ENCODE measurements at places on chromosomes 2 and 18. TPM values are rescaled to one million over a fixed set of nuclear protein-coding genes. Genes with fewer than 3 reads are reported as not detected.

LTBP1 gene
- total RNA-seq: 18.7 TPM

RGPD3 gene
- total RNA-seq: 0.80 TPM

KIDINS220 gene
- total RNA-seq: 73.1 TPM

HOXD13 gene
- not detected for total RNA-seq

PLEK gene
- 3.6 TPM for total RNA-seq

SP5 gene
- 7.9 TPM for total RNA-seq

LCT gene
- not detected for total RNA-seq

DPP10 gene
- 0.29 TPM for total RNA-seq

BCL2 gene
- total RNA-seq: 43.6 TPM

AGAP1 gene
- total RNA-seq: 25.9 TPM

HSPE1 gene
- total RNA-seq: 74.9 TPM

IL1B gene
- total RNA-seq: 8.0 TPM

THOC1 gene
- total RNA-seq: 98.9 TPM

MC2R gene
- total RNA-seq: not detected

ARHGAP15 gene
- 13.4 TPM for total RNA-seq

TNFAIP6 gene
- total RNA-seq: 5.3 TPM

ZNF521 gene
- 67.5 TPM for total RNA-seq

MRPL53 gene
- total RNA-seq: 48.2 TPM

SPP2 gene
- not detected for total RNA-seq

ASPRV1 gene
- total RNA-seq: 1.6 TPM

ST8SIA3 gene
- not detected for total RNA-seq

DOK6 gene
- 1.4 TPM for total RNA-seq

TMEM247 gene
- not detected for total RNA-seq

SLC25A52 gene
- total RNA-seq: 0.59 TPM

POLR1A gene
- total RNA-seq: 19.4 TPM

KIF3C gene
- 6.0 TPM for total RNA-seq

Measured in breast epithelium (tissue), 4 donors.